T-helper 2 cell (primary cell): ENCODE measurements at places on chromosomes 3 and 15.

GRCh38 chr3:17629400-17629799, 113.0 kb downstream of the TBC1D5 start:
- no peak for DNase-seq

DNA sequence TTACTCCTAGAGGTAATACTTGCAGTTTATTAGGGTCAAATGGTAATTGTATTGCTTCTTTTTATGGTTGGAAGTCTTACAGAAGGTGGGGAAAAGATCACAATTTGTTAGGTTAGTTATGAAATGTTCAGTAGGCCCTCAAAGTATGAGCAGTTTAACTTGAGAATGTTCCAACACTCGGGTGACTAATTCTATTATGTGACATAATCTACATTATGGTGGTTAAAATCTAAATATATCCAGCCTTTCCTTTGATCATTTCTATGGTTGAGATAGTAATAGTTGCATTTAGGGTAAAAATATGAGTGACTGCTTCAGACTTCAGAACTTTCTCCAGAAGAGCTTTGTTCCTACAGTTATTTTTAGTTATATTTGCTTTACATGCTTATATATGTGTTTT, 19.6 kb upstream of the FBXO22 start:
- no peak for DNase-seq

GRCh38 chr3:71725271-71725991, at the start of gene EIF4E3:
EIF4E3 (minus strand) TSS chr3:71725402; CDS start chr3:71725367, 35 bp downstream.
- no peak for DNase-seq

DNA sequence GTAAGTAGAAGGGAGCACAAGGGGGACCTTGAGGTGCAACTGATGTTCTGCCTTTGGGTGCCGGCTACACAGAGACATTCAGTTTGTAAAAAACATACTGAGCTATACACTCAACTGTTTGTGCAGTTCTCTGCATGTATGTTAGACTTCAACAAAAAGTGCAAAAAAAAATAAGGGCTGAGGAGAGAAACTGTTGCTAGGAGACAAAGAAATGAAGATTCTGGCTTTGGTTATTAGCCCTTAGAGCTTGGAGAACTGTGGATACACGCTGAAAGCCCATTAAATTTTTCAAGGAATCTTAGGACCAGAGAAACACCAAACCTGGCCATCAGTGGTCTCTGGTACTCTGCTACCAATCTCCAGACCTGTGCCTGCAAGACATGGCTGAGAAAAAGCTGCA, 207.6 kb upstream of the NSMCE3 start:
- no peak for DNase-seq

DNA sequence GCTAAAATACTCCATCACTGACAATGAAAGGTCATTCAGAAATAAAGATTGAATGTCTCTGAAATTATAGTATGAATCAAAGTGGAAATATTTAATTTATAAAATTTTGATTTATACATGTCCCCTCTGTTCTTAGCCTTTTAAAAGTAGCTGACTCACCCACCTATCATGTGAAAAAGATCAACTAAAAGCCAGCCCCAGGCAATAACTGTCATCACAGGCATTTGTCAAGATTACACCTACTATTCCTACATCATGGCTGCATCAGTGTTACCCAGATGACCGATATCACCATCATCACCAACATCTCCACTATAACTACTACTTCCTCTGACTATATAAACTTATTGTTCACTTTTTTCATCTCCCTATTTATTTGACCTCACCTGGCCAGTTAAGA, 14.3 kb upstream of the PIK3R4 start:
- no peak for DNase-seq

DNA sequence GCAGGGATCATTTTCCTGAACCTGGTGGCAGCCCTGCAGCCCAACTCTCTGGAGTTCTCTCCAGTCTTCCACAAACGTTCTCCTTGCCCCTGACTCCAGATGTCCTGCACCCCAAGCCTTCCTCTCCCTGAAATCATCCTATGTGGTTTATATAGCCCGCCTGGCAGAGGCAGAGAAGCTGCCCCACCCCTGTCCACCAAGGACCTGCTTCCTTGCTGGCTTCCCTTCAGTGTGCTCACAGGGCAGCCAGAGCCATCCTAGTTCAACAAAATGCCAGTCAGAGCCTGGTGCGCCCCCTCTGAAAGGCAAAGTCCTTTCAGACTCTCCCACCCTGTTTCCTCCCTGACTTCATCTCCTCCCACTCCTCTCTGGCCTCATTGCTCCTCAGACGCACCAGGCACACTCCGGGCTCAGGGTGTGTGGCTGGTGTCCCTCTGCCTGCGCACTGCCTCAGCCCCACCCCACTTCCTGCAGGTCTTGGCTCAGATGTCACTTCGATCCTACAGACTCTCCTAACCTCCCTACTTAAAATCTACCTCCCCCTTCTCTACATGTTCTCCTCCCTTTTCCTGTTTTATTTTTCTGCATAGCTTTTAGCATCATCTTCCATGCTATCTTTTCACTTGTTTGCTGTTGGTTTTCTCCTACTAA, 5.9 kb downstream of the KBTBD13 start:
- DNase-seq: no peak

GRCh38 chr3:15948388-15948787, 150.6 kb upstream of the ANKRD28 start:
- DNase-seq: no peak

GRCh38 chr15:100254691-100255090, 87.1 kb downstream of the ADAMTS17 start:
- no peak for DNase-seq

- DNase-seq: no peak
Observed at GRCh38 chr3:15926871-15927270, 129.1 kb upstream of the ANKRD28 start.

- DNase-seq: peak; percentile 20
Observed at GRCh38 chr3:88150371-88150770, 612 bp downstream of the C3orf38 start.

GRCh38 chr3:46665763-46666452, 27.6 kb downstream of the ALS2CL start:
- DNase-seq: no peak

- DNase-seq: no peak
Observed at GRCh38 chr3:56365905-56366640, 102.2 kb downstream of the ERC2 start.

GRCh38 chr15:78762985-78763795, 48.1 kb downstream of the ADAMTS7 start:
- no peak for DNase-seq

- DNase-seq: no peak
Observed at GRCh38 chr3:101453961-101454360, 59.1 kb downstream of the SENP7 start.

DNA sequence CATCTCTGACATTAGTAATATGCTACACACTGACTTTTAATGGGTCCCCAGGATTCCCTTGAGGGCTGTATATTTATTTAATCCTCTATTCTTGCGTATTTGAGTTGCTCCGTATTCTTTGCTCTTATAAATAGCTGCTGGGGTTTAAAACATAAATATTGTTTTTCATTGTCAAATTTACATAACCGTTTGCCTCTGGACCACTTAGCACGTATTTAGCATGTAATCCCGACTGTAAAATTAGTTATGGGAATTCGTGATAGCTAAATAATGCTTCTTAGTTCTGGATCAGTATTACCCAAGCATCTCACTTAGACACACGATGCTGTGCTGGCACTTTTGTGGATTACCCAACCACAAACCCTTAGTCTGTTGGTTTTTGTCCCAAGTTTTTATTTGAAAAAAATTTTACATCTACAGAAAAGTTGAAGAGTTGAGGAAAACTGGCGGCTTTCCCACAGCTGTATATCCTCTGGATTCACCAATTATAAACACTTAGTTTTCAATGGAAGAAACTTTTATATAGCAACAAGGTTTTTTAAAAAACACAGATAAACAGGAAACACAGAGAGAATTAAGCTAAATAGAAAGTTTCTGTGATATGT, 296.8 kb upstream of the TPM1 start:
- DNase-seq: no peak

- DNase-seq: no peak
Observed at GRCh38 chr3:186854954-186855353, 12.4 kb downstream of the ADIPOQ start.

DNA sequence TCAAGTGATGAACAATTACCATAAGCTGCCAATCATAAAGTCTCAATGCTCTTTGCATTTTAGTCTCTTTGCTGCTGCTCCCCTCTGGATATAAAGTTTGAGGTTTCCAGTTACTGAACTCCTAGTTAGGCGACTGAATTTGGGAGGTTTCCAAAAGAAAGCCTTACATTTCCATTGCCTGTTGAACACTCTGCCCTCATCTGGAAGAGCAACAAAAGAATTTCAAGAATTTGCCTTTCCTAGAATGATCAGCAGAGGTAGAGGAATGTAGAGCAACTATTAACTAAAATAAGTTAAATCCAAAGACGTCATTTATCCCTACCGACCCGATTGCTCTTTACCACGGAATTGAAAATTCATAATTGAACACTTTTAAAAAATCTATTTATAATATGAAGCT, 53.4 kb upstream of the PRICKLE2 start:
- DNase-seq: no peak

DNA sequence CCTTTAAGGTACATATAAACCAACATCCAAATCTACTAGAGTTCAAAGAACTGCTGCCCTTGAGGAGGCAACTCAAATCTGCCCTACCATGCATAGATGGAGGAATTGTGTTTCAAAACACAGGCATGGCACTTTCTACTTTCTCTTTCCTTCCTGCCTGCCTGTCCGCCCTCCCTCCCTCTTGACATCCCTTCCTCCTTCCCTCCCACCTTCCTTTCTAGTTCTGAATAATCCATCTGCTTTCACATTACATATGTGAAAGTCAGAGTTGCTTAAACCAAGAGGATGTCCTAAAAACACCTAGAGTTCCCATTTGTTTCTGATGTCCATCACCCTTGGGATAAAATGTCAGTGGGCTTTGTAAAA, 537.6 kb downstream of the FOXP1 start:
- no peak for DNase-seq

GRCh38 chr3:67576441-67576840, 78.0 kb downstream of the SUCLG2 start:
- DNase-seq: no peak

DNA sequence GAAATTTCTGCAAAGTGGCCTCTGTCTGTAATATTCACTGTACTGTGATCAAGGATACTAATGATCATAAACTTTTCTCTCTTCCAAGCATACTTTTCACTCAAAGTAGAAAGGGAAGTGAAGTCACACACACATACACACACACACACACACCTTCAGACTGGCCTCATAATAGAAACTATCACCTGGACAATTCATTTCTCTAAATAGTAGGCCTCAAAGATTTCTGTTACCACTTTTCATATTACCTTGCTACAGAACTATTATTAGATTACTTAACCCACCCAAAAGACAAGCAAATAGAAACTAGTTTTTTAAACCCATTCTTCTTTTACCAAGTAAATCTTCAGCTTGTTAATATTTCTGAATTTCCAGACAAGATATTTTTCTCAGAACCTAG, 12.2 kb downstream of the CPB1 start:
- DNase-seq: no peak

DNA sequence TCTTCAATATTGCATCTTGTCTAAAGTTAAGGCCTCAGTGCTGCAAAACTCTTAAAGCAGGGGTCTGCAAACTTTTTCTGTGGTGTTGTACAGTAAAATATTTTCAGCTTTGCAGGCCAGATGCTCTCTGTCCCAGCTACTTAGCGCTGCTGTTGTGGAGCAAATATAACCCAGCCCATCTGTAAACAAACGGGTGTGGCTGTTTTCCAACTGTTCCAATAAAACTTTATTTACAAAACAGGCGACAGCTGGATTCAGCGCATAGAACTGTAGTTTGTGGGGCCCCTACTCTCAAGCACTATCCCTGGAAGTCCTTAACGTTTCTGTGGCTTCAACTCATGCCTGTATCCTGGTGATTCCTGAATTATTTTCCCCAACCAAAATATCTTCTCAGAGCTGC, 365.0 kb downstream of the FOXP1 start:
- no peak for DNase-seq

DNA sequence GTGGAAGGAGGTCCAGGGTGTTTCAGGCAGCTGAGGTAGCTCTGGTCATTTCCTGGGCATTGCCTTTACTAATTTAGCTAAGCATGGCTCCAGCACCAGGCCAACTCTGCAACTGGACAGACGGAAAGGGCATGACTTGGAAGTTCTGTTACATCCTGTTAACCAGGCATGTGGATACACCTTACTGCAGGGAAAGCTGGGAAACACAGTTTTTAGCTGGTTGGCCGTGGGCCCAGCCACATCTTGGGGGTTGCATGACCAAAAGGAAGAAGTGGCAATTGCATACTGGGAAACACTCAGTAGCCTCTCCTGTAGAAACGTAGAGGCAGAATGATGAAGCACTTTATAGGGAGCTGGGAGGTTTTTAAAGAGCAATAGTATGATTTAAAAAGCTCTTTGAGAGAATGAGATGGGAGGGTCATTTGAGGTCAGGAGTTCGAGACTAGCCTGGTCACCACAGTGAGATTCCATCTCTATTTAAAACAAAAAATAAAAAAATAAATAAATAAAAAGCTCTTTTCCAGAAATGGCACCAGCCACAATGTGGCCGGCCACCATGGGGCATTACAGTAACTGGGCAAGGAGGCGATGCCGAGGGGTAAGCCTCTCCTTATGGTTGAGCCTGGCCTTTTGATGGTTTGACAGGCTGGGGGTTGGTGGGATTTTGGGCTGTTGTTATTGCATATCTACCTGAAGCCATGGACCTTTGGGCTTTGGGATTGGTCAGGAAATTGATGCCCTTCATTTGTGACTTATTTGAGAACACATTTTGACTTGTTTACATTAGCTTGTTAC, 28.6 kb downstream of the TRAK1 start:
- DNase-seq: no peak

DNA sequence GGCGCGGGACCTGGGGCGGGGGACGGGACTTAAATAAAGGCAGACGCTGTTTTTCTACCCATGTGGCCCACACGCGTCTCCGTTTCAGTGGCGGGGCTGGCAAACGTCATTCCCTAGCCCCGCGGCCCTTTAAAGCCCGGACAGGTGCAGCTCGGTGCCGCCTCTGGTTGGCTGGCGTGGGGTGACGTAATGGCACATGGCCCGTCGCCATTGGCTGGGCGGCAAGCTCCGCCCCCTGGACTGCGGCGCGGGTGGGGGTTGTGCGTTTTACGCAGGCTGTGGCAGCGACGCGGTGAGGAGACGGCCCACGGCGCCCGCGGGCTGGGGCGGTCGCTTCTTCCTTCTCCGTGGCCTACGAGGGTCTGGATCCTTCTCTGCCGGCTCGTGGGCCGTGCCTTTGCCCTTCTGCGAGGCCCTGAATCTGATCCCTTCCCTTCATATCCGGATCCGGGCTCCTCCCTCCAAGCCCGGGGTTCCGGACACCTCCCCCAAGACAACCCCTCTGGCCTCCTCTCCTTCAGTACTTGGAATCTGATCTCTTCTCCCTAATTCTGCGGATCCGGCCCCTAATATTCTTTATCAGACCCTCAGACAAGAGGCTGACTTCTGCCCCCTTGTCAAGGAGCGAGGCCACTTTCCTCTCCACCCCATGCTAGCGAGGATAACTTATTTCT, at the start of gene CRELD1:
TSS of gene CRELD1 (plus strand) at position 274 of the 674 bp plus-strand sequence. CDS start 605 bp downstream, outside the sequence.
- peak; percentile 95 for DNase-seq

- DNase-seq: no peak
Observed at GRCh38 chr15:44296625-44297524, 8.4 kb downstream of the GOLM2 start.

DNA sequence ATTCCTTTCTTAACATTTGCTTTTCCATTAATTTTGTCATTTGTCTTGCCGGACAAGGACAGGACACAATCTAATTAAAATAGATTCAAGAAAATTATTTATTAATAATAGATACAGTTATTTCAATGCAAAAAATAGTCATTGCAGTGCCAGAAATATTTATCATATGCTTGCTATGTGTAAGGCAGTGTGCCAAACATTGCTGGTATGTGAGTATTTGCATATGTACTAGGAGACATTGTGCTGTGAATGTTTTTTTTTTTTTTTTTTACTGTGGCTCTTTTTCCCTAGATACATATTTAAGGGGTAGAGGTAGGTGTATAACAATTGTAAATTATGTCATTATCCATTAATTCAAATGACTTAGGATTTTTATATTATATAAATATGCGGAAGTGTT, 23.3 kb downstream of the SPRED1 start:
- no peak for DNase-seq
